ENCODE measurements at places on chromosomes 7 and 10.

- no peak for DNase-seq
Measured at GRCh38 chr7:16741676-16742075, 11.9 kb upstream of the TSPAN13 start.

DNA sequence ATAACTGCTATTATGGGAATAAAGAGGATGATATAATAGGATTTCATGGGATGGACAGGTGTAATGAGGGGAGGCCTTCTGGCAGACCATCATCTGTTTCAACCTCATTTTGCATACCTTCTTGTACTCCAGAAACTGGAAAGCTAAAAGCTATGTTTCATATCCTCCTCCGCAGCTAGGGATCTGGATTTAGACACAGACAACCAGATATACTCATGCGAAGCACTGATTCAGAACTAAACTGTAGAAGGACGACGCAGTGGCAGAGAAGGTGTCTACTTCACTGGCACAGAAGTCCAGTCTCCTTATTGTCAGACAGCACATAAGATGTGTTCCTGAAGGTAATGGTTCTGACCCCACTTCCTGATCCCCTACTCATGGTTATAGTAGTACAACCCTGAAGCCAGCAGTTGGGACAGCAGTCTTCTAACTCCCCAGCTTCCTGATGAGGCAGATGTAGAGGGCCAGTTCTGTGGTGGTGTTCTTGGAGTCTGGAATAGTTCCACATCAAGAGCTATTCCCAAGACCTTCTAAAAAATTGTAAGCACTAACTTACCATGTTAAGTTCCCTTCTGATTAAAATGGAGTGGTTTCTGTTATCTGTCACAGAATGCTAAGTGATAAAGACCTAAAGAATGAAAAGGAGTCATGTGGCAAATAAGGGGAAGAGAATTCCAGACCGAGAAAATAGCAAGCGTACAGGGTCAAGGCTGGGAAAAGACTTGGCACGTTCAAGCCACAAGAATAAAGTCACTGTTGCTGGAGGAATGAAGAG lies 550.3 kb downstream of the GRM8 start:
- DNase-seq, result no peak

- DNase-seq, result no peak
Measured at GRCh38 chr7:105707967-105708762, 126.9 kb upstream of the EFCAB10 start.

- no peak for DNase-seq
Measured at GRCh38 chr7:131471250-131472004, 85.0 kb downstream of the PODXL start.

DNA sequence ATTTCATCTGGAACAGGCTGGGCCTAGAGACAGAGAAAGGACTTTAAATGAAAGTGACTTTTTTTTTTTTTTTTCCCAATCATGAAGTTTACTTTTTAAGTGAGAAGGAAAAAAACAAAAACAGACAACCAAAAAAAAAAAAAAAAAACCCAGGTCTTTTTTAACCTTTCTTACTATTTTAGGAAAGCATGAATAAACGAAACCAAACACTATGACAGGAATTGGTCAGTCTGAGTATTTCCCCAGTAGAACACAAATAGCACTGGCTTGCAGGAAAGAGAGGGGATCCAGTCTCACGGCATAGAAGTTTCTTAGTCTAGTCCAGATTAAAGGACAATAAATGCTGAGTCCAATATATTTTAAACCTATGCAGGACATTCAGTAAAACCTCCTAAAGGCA lies 180.5 kb upstream of the CCDC6 start:
- DNase-seq, result no peak

DNA sequence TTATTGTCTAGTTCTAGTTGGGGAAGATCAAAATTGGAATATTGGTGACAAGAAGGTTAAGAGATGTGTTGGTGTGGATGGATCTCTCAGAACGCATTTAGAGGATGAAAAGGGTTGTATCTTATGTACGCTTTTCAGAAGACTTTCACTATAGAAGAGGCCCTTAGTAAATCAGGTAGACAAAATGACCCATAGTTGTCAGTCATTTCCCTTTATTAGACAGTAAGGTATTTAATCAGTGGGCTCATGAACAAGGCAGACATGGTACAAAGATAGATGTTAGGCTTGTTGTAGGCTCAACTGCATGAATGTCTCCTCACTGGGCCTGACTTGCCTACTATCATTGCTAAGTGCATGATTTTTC lies 359.2 kb downstream of the PHF14 start:
- DNase-seq, result no peak

DNA sequence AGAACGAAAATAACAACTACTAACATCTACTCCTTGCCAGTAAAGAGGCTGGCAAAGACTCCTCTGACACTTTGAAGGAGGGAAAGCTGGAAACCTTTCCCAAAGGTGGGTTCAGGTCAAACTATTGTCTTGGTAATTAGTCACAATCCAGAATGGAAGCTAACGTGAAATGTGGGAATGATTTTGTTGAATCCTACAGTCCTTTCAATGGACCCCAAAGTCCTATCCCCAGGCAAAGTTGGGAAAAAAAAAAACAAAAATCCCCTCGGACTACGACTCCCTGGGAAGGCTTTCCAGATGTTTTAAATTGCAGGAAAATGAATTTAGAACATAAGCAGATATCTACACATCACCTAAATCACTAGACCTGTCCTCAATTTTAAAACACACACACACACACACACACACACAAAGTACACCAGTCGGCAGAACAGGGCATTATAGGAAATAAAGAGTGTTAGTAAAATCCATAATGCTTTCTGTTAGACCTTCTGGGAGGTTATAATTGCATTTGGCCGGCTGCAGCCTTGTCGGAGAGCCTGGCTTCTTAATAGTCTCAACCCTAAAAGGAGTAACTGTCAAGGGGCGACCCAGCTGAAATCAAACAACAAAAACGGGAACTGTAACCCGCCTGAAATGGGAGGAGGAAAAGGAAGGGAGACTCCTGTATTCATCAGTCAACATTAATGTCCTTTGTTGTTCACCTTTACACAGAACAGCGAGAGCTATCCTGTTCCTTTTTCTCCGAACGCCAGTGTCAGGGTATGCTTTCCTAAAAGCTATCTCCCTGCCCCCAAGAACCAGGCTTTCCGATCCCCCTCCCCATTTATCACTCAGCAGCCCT lies 1.5 kb downstream of the DOCK4 start:
- DNase-seq, result no peak

- DNase-seq, result no peak
Measured at GRCh38 chr10:88507826-88508453, 75.2 kb downstream of the RNLS start.

- DNase-seq, result no peak
Measured at GRCh38 chr7:142534726-142535122, 214.5 kb upstream of the PRSS1 start.

- no peak for DNase-seq
Measured at GRCh38 chr7:130417213-130417612, 23.6 kb downstream of the CEP41 start.

Data from Caco-2 (cell line).